ENCODE measurements at places on chromosomes 1 and 21.

DNA sequence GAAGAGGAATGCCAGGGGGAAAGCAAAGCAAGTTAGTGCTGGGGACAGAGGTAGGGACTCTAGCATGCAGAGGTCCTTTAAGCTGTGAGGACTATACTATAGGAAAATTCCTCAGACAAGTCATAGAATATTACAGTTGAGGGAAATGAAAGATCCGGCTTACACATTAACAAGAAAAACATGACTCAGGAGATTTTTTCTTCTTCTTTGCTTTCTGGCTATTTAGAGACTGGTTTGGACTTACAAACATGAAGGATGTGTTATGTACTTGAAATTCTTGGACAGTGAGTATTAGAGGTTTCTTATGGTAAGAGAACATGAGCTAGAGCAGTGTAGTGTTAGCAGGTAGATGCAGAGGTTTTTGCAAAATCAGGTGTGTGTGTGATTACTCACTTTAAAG lies 24.9 kb downstream of the USP25 start:
- DNase-seq: no peak

GRCh38 chr1:205567716-205568115 lies 63.2 kb downstream of the CDK18 start:
- DNase-seq: no peak

- DNase-seq: no peak
These were observed 276.0 kb upstream of the NR5A2 start for GRCh38 chr1:199751506-199751905.

- no peak for DNase-seq
These were observed 189.0 kb downstream of the RUNX1 start for GRCh38 chr21:34859976-34860653.

DNA sequence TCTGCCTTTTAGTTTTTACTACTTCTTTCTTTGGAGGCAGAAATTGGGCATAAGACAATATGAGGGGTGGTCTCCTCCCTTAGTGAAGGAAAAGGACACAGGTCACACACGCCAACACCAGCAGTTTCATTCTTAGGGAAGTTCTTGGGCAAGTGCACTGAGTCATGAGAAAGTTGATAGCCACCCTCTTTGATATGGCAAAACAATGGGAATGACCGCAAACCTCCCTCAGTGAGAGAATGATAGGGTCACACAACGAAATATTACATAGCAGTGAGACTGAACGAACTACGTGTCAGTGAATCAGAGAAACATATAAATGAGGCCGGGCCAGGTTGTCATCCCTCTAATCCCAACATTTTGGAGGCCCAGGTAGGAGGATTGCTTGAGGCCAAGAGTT lies 20.0 kb downstream of the IL6R start:
- no peak for DNase-seq

Data from CD4-positive, alpha-beta T cell treated with Interleukin-1 beta for 1 hour (primary cell).